ENCODE measurements at places on chromosomes 2 and 18.

GRCh38 chr18:48199399-48199798 is 209.8 kb downstream of the ZBTB7C start:
- DNase-seq = no peak

DNA sequence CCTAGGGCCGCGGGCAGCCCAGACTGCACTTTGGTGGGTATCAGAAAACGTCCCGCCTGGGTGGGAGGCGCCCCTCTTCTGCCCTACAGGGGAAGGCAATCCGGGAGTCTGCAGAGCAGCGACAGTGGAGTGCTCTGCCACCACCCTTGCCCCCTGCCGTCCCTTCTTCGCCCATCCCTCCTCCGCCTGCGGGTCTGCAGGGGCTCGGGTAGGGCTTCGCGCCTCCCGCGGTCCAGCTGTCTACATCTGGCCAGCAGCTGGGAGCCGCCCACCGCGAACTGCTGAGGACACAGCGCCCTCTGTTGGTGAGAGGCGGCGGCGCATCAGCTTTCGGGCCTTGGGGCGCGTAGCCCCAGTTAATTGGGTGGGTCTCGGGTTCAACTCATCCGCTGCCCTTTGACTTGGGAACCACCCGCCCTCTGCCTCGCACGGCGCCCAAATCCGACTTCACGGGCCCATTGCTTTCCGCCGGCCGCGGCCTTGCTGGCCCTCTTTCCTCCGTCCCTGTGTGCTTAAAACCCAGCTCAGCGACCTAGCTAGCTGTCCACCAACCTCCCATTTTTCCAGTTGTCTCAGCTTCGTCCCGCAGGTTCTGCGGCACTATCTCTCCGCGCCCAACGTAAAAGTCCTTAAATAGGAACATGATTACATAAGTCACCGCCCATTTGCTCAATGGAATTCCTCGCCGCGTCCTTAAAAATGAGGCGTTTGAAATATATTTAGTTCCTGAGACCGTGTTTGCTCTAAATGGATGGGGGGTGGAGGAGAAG is 17.6 kb downstream of the WNT10A start:
- DNase-seq = peak; percentile 85

DNA sequence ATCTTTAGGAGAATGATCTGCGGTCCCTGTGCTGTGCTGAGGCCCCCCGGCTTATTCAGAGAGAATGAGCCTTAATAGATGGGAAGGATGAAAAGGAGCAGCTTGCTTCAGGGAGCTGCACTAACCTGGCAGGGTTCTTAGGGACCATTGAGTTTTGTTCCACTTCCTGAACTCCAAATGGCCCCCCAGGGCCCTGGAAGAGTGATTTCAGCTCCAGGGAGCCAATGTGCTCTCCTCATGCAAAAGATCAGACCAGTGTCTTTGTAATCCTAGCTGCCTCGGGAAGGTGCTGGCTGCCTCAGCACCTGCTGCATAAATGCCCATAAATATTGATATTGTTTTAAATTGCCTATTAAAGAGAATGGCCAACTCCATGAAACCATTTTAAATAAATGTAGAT is 210.2 kb downstream of the NCK2 start:
- DNase-seq = no peak

DNA sequence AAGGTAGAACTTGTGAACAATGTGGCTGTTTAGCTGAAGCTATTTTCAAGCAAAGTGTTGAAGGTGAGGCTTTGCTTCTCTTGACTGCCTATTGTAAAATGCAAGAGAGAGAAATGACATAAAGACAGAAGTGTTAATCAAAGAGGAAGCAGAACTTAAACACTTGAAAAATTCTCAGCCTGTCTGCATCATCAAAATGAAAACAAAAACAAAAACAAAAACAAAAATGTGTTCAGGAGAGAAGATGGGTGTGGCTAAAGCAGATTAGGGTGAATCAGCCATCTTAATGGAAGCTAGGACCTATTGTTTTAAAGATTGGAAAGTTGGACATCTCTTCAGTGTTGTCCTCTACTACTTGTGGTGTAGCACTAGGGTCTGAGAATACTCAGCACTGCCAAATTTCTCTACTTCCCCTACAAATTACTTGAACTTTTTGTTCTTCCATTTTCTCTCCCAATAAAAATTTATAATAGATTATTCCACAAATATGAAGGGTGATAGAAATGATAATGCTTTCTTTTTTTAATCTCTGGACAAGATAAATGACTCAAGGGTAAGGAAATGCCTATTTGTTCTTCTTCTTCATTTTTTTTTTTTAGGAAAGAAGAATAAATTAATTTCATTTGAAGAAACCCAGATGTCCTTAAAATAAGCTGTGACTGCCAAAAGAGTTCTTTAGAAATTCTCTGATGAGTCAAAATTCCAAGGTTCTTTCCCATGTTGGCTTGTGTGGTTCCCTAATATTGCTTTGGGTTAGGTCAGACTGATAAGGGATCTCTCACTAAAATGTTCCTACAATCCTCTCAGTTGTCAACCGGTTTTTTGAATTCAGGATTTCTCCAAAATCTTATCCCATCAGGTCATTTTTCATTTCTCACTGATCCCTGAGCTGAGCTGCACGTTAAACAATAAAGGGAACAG is 571.2 kb upstream of the ZEB2 start:
- no peak for DNase-seq

- DNase-seq = peak; percentile 23
Measured at GRCh38 chr18:44724105-44724778, 43.6 kb downstream of the SETBP1 start.

- DNase-seq = no peak
Measured at GRCh38 chr2:184680825-184681224, 82.5 kb downstream of the ZNF804A start.

DNA sequence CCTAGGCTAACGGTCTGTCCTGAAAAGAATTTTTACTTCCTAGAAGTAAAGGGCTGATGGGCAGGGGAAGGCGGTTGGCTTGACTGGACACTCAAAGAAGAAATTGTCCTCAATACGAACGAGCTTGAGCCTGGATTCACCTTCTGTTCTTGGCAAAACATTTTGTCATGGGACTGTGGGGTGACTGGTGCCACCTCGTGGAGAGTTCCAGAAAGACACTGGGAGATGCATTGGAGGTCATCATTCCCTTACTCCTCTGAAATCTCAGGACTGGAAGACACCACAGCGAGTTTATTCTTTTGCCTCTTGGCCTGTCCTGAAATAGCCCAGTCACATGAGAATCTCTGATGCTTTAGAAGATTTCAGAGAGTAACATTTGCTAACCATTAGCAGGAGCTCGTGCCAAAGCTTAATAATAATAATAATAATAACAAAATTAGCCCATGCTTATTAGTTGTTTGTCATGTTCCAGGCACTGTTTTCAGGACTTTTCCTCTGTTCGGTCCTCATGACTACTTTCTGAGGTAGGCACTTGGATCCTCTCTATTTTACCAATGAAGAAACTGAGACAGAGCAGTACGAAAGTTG is 44.5 kb downstream of the TMEM182 start:
- peak; percentile 42 for DNase-seq

DNA sequence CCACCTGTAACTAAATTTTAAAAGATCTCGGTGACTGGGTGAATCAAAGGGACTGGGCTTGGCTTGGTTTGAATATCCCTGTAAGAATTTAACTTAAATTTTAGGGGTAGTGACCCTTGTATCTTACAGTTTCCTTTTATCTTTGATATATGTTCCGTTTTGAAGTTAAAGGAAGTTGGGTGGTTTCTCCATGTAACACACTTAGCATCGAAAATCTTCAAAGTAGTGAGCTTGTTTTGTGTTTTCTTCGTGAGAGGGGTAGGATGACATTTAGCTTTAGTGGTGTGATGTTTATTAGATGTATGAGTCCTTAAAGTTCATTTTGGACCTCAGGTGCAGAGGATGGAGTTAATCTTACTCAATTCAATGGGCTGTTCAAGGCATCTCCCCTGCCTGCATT is 1.6 kb downstream of the WDR7 start:
- no peak for DNase-seq

GRCh38 chr18:79058007-79058406 is 11.2 kb upstream of the ATP9B start:
- DNase-seq = no peak

DNA sequence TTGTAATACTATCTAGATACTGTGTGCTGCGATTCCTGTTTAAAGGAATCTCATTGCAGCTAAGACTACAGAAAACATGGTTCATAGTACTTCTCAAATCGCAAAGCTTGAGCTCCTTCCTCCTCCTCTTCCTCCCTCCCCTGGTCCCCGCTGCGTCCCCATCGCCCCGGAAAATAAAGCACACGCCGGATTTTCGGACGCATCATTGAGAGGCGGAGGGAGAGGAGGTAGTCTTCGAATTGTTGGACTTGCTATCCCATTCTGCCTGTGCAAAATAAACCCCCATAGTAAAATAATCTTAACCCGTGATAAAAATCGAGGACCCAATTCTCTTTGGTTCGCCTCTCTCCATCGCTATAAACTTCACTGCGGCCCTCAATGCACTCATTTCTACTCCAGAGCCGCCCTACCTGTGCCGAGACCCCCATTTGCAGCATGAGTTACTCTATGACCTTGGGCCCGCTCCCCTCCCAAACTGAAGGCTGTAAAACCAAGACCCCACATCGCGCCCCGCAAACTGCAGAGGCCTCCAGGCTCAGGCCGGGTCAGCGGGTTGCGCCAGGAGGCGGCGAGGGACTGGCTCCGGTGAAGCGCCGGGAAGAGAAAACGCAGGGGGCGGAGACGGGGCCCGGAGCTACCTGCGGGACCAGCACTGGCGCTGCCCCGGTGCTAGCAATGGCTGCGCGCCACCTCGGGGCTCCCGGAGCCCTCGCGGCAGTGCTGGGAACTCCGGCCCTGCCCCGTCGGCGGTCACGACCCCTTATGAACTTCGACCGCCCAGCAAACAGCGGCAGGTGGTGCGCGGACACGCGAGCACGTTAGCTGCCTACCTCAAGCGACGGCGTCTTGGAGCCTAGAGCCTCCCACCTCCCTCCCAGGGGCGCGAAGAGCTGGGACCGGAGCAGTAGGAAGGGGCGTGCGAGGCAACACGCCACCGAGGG is 649 bp downstream of the ESCO1 start:
- DNase-seq = peak; percentile 63

GRCh38 chr18:24976502-24976901 is 375.5 kb downstream of the ZNF521 start:
- DNase-seq = no peak

DNA sequence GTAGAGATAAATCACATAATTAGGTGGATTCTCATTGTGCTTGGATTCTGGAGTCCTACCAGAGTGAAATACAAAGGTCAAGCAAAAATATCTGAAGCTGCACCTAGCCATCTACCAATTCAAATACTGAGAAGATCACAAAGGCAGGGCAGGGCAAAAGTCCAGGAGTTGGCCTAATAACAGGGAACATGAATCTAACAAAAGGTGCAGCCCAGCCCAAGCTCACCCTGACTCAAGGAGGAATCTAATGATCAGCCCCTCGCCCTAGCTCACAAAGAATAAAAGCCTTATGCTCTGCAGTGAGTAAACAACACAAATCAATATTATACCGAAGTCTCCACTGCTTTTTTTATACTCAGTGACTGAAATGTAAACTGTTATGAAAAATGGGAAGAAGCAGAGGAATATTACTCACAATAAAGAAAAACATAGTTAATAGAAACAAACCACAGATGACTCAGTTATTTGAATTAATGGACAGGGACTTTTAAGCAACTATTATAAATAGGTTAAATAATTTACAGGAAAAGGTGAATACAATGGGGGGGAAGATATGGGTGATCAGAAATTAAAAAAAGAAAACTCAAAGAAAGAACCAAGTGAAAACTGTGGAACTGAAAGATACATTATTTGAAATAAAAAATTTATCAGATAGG is 49.5 kb downstream of the ANTXR1 start:
- DNase-seq = no peak

DNA sequence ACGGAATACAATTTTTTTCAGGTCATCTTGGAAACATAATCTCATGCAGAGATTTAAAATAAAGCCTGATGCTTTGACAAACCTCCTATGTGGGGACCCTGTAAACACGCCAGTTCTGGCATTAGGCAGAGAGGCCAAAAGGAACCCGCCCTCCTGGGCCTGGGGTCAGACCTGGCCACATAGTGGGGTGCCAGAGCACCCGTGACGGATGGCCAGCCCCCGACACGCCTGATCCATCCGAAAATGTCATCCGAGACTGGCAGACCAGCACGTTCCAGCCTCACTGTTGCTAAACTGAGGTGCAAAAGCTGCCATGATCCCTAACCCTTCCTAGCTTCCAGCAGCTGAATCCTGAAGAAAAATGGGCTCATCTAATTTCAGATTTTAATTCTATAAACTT is 222.6 kb upstream of the SALL3 start:
- DNase-seq = no peak

GRCh38 chr2:132617989-132618388 is 52.0 kb downstream of the LYPD1 start:
- no peak for DNase-seq

- DNase-seq = peak; percentile 41
Measured at GRCh38 chr2:86337244-86337835, at the start of gene REEP1. REEP1 (minus strand) TSS chr2:86337626; CDS start chr2:86337510, 116 bp downstream.

DNA sequence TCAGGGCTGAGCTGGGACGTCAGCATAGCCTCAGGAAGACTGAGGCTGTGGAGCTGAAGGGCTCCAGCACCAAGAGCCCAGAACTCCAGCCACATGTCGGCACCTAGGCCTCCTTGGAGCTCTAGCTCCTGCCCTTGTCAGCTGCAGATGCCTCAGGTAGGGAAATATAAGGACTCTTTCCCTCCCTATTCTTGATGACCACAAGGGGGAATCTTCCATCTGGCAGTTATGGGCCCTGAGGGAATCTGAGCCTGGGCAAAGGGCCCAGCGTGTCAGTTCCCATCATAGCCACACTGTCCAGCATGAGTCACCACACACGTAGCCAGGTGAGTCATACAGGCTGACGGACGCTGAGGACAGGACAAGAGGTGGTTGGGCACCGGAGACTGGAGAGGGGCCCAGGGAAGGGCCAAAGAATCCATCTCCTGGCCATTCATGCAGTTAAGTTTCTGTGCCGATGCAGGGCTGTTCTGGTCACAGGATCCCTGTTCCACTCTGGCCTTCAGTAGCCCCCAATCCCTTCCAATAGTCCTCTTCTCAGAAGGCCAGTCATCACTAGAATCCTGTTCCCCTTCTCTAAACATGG is 1.8 kb downstream of the MPV17 start:
- DNase-seq = peak; percentile 12

DNA sequence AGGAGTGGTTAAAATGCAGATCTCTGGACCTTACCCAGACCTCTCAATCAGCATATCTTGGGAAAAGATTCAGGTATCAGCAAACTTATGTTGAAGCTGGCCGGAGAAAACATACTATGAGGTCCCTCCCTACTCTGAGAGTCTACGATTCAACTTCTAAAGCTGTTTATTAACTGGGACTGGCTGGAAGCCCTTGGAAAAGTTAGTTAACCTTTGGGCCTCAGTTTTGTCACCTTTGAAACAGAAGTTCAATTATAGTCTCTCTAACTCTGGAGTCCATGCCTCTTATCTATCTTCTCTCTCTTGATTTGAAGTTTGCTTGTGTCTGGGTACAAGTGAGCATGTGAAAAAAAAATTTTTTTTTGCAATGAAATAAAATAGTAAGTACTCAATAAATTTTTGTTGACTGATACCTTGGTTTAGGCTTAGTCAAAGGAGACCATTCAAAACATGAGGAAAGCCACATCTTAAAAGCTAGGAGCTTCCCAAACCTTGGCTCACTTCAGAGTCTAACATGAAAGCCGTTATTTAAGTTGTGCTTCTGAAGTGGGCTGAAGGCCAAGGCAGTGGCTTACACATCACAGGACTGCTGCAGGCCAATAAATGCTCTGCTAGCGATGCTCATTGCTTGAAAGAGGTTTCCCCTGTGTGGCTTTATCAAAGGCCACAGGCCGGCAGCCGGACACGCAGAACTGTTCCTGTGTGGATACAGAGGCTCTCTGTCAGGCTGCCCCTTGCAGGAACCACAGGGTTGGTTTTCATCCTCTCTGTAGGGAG is 110.6 kb upstream of the FAM136A start:
- DNase-seq = no peak

GRCh38 chr2:70280242-70280798 is 13.2 kb downstream of the SNRPG start:
- no peak for DNase-seq

All from activated T-cell treated with anti-CD3 and anti-CD28 coated beads, Interleukin-2, amount 50 U/mL, for 72 hours (primary cell).